ENCODE measurements at places on chromosomes 12 and 14.

GRCh38 chr12:96208801-96209549, 14.8 kb downstream of the ELK3 start:
- no peak for DNase-seq

GRCh38 chr14:101564819-101565698, 3.8 kb downstream of the DIO3 start:
- DNase-seq = no peak

DNA sequence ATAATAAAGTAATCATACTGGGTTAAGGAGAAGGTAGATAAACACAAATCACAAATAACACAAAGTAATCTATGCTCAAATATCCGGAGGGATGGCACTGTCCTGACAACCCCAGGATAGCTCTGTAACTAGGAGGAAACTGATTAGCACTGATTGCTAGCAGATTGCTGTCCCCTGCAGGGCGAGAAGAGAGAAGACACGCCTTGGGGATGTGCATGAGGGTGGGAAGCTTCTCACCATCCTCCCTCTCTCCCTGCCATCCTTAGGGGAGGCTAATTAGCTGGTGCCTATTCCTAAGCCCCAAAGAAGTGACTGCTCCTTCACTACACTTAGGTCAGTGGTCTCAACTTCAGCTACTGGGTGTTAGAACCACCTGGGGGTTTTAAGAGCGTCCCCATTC, 27.0 kb upstream of the TMEM260 start:
- DNase-seq = no peak

- no peak for DNase-seq
These were observed 191.9 kb downstream of the STXBP6 start for GRCh38 chr14:24858052-24858451.

- DNase-seq = no peak
These were observed 13.9 kb upstream of the KRT80 start for GRCh38 chr12:52205612-52206303.

DNA sequence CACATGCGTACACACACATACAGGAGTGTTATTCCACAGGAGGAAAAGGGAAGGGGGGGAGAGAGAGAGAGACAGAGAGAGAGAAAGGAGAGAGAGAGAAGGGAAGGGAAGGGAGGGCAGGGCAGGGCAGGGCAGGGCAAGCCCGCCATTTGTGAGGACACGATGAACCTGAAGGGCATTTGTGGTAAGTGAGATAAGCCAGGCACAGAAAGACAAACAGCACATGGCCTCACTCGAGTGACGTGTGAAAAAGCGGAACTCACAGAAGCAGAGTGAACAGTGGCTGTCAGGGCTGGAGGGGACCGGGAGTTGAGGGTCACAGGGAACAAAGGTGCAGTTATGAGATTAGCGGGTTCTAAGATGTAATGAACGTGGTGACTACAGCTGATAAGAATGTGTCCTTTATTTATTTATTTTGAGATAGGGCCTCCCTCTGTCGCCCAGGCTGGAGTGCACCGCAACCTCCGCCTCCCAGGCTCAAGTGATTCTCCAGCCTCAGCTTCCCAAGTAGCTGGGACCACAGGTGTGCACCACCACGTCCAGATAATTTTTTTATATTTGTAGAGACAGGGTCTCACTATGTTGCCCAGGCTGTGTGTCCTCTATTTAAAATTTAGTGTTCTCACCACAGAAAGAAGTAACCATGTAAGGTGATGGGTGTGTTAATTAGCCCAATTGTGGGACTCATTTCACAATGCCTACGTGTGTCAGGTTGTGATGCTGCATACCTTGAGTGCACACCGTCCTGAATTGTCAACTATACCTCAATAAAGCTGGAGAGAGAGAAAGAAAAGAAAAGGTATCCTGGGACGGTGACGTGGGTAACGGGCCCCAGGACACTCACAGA, 18.7 kb upstream of the FBRSL1 start:
- no peak for DNase-seq

- DNase-seq = peak; percentile 16
These were observed 349.2 kb upstream of the LMO3 start for GRCh38 chr12:16955083-16955657.

DNA sequence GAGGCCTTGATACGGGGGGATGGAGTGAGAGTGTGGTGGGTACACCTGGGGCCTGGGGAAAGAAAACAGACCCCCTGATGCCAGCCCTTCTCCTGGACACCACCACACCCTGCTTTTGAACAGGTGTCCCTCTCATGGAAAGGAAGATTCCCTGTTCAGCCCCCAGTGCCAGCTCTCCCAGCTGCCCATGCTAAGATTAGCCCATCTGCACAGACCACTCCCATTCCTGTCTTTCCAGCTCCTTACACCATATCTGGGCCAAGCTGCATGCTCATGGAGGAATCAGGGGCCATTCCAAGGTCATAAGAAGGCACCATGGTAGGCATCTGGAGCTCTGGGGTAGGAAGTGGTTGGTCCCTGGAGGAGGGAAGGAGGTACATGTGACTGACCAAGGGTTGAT, 9.6 kb downstream of the NAB2 start:
- no peak for DNase-seq

GRCh38 chr14:68995731-68996130, 16.6 kb upstream of the ACTN1 start:
- no peak for DNase-seq

DNA sequence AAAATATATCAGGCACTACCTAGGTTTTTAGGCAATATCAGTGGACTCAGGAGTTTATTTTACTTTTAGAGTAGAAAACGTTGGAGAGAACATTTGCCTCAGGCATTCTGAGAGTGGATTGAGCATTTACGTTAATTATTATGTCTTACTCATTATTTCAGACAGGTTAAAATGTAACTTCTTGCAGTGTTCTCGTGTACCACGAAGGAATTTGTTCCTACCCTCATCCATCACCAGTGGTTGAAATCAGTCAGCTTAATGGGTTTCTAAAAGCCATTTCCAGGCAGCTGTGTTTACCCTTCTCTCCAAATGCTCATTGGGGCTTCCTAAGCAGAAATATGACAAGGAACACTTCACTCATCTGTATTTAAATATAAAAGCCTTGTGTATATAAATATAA, 9.1 kb upstream of the LDHB start:
- DNase-seq = no peak

DNA sequence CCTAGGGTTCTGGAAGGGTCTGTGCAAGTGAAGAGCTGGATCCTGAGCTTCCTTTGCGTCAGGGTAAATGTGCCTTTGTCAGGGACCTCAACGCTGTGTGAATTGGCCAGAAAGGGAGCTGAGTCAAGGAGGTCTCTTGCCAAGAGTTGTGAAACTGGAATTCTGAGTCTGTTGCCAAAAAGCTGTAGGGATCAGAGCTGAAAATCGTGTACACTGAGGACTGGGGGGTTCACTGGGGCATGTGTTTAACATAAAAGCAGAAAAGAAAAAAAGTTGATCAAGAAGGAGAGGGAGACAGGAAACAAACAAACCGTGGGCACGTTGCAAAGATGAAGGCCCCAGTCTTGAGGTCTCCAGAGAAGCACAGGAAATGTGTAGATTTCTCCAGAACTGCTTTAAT, 1081.5 kb downstream of the VRK1 start:
- DNase-seq = peak; percentile 80

- peak; percentile 48 for DNase-seq
These were observed 171.2 kb downstream of the TTC8 start for GRCh38 chr14:88995437-88996198.

- peak; percentile 86 for DNase-seq
These were observed 164.3 kb upstream of the BCL2L14 start for GRCh38 chr12:11906286-11906935.

All from astrocyte of the hippocampus (primary cell).